Liver (tissue), 10 donors: ENCODE measurements at places on chromosomes 3 and 15. TPM values are rescaled to one million over a fixed set of nuclear protein-coding genes. Genes with fewer than 3 reads are reported as not detected.

DNA sequence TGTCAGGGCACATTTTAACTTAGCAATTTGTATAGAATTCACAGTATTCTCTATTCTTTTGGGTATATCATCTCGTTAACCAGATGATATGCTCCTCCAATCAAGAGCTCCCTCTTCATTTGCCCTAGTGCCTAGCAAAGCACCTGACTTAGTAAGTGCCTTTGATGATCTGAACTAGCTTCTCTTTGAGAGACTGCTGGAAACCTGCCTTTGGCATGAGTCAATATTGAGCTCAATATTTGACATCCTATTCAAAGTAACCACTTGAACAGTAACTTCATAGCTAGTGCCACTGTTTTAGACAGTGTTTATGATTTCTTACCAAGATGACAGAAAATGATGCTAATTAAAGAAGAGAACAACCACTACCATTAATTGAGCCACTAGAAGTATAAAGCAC lies 696.3 kb upstream of the UBE2E2 start:
- no peak overlapping the region for H3K27ac ChIP-seq
- no peaks in the 10 kb centered on the region for H3K36me3 ChIP-seq
- no peak for DNase-seq

The POLG gene
- total RNA-seq = 41.9 TPM

The GXYLT2 gene
- total RNA-seq = 0.08 TPM

The CKMT1A gene
- not detected for total RNA-seq

- peak overlapping the region; percentile 91 for H3K4me3 ChIP-seq
- H3K27ac ChIP-seq = no peak overlapping the region
- peaks cover 38% of the 10 kb centered on the region for H3K4me1 ChIP-seq
- peaks cover 15% of the 10 kb centered on the region for H3K36me3 ChIP-seq
- DNase-seq = peak; percentile 36
- no peaks in the 10 kb centered on the region for H3K27me3 ChIP-seq
These were observed 1.6 kb downstream of the GMPPB start for GRCh38 chr3:49721896-49722781.

DNA sequence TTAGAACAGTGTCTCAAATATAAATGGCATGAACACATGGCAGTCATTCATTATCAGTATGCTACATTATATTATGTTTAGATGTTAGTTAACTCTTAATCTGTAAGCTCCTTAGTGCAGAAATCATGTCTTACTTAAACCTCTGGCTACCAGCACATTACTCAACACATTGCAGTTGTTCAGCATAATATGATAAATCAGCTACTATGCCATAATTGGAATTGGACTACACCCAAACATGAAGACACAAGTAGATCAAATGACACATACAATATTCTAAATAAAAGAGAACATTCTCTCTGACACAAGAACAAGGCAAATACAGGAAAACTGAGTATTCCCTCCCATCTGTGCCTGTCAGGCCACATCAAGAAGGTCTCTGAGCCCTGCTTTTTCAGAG lies 116.1 kb downstream of the PCCB start:
- H3K4me3 ChIP-seq = no peak overlapping the region
- peaks cover 2% of the 10 kb centered on the region for H3K36me3 ChIP-seq
- no peak overlapping the region for H3K27ac ChIP-seq

GRCh38 chr3:171753665-171754408 lies 56.4 kb downstream of the PLD1 start:
- H3K27me3 ChIP-seq = no peaks in the 10 kb centered on the region
- no peak overlapping the region for H3K27ac ChIP-seq
- DNase-seq = no peak
- peaks cover 5% of the 10 kb centered on the region for H3K4me1 ChIP-seq
- H3K4me3 ChIP-seq = no peak overlapping the region
- no peaks in the 10 kb centered on the region for H3K36me3 ChIP-seq

The PAK6 gene
- 0.08 TPM for total RNA-seq

- H3K36me3 ChIP-seq = no peaks in the 10 kb centered on the region
- DNase-seq = peak; percentile 75
- H3K4me3 ChIP-seq = peak within 1 kb of the TSS; percentile 75
These were observed at the start of gene NUP210 for GRCh38 chr3:13420045-13420830. NUP210 (minus strand) TSS chr3:13420322; CDS start chr3:13420226, 96 bp downstream.

GRCh38 chr15:33200903-33201302 lies 6.4 kb upstream of the FMN1 start:
- no peaks in the 10 kb centered on the region for H3K27me3 ChIP-seq
- no peak overlapping the region for H3K4me3 ChIP-seq
- DNase-seq = no peak
- H3K36me3 ChIP-seq = no peaks in the 10 kb centered on the region
- H3K4me1 ChIP-seq = no peaks in the 10 kb centered on the region

The GOLGA8K gene
- 0.09 TPM for total RNA-seq

DNA sequence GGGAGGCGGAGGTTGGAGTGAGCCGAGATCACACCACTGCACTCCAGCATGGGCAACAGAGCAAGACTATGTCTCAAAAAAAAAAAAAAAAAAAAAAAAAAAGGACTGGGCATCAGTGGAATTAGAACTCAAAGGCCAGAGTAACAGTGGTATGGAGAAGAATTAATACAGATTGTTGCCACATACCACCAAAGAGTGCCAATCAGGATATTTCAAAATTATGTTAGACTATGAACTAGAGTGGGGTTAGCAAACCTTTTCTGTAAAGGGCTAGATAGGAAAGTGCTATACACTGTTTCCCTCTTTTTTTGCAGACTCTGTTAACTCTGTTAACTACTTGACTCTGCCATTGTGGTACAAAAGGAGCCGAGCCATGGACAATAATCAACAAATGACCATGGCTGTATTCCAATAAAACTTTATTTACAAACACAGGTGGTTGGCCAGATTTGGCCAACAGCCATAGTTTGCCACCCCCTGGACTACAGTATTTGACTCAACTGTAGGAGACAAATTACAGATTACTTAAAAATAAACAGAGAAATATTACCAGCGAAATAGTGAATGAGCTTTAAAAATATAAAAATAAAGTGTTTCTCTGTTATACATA lies 28.6 kb downstream of the DPH3 start:
- no peak overlapping the region for H3K4me3 ChIP-seq
- no peak for DNase-seq
- no peak overlapping the region for H3K27ac ChIP-seq
- H3K36me3 ChIP-seq = no peaks in the 10 kb centered on the region
